ENCODE measurements at places on chromosomes 5 and 9.

- no peak for DNase-seq
Observed at GRCh38 chr9:124473310-124473709, 23.1 kb downstream of the ADGRD2 start.

GRCh38 chr5:123561230-123561629 is 49.3 kb downstream of the CSNK1G3 start:
- DNase-seq, result no peak

DNA sequence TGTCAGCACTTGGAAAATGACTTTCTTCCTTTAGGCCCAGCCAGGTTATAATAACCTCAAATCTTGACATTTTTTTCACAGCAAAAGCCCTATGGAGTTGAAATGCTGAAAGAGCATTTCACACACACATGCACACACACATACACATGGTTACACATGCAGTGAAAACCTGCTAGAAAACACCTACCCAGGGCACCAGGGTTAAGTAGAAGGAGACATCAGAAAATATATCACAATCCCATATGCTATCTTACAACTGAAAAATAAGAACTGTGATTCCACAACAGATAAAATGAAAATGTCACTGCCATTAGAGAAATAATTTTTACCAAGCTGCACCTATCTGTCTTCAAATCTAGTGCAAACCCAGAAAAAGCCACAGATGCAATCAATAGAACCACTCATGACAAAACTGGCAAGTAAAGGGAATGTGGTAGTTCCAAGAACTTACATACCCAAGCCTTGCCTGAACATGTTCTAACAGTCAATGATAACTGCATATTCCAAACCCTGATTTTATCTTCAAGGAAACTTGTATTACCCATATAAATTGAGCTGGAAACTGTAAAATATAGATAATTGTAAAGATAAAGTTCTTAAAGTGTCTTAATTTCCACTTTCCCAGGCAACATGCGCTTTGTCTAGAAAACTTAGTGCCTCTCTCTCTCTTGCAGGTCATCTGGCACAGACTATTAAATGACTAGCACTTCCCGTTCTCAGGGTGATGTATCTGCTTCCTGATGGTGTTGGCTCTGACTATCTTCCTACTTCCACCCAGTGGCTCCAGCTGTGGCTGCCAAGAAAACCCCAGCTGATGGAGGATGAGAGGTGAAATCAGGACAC is 250.2 kb upstream of the PTGER4 start:
- no peak for DNase-seq

- peak; percentile 82 for DNase-seq
Observed at GRCh38 chr9:108934323-108934893, at the start of gene ABITRAM. ABITRAM (plus strand) TSS chr9:108934400; CDS start chr9:108934487, 87 bp downstream.

DNA sequence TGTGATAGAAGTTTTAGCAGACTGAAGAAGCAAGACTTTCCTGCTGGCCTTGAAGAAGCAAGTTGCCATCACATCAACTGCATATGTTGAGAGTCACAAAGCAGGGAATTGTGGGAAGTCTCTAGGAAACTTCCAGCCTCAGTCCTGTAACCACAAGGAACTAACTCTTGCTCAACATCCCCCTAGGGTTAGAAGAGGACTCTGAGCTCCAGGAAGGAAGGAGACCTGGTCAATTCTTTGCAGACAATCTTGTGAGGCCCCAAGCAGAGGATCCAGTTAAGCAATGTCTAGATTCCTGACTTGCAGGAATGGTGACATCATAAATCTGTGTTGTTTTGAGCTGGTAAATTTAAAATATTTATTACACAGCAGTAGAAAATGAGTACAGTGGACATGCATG is 18.6 kb upstream of the ZNF366 start:
- DNase-seq, result no peak

- DNase-seq, result no peak
Observed at GRCh38 chr9:38024036-38024681, 44.9 kb downstream of the SHB start.

GRCh38 chr5:92769978-92770377 is 811.0 kb downstream of the NR2F1-AS1 start:
- DNase-seq, result no peak

DNA sequence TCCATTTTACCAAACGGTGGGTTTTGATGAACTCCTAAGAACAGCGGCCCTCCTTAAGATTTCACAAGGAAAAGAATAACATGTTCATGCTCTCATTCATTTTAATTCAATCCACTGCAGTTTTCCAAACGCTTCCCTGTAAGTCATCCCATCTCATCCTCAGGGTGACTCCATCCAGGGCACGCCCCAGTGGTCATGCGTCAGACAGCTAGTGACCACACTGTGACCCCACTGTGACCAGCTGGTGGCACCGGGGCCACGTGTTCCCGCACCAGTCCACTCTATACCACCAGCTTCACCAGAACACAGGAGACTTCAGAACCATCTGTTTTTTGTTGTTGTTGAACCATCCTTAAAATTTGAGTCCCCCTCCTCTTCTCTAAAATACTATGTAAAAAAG is 14.3 kb downstream of the ATPSCKMT start:
- no peak for DNase-seq

Measured in activated T-cell treated with anti-CD3 and anti-CD28 coated beads, Interleukin-2, amount 50 U/mL, for 48 hours (primary cell).